HCT116 (cell line): ENCODE measurements at places on chromosomes 13 and 19.

GRCh38 chr13:109919715-109920375 is 133.5 kb upstream of the IRS2 start:
- DNase-seq: no peak

DNA sequence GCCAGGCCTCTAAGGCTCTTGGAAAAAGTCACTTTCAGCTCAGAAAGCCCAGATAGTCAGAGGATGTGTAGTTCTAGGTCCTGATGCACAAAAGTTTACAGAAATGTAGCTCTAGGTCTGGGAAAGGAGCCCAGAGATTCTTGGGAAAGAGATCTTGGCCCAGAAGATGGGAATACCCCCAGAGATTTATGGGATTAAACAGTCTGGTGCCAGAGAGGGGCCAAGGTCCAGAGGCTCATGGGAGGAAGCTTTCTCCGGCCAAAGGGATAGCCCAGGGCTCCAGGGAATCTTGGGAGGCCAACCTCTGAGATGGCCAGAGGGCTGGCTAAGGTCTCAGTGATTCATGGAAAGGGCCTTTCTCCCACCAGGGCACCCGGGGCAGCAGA is 15.2 kb downstream of the BCAT2 start:
- no peak for DNase-seq

DNA sequence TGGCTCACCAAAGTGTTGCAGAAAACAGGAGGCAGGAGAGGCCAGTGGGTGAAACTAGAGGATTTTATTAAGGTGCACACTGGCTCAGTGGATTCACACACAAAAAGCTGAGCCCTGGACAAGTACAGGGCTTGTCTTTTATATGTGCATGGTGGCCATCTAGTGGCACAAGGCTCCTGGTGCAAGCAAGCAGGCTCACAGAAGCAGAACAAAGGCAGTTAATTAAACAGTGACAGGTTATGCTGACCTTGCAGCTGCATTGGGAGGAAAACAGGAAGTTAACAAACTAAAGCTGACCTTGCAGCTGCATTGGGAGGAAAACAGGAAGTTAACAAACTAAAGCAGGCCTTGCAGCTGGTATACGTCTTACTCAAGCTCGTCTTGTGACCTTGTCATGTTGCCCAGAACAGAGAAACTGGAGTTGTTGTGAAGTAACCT is 65.3 kb upstream of the ZNF681 start:
- DNase-seq: no peak

- DNase-seq: no peak
These were observed 63.3 kb upstream of the LDLR start for GRCh38 chr19:11025997-11026396.

DNA sequence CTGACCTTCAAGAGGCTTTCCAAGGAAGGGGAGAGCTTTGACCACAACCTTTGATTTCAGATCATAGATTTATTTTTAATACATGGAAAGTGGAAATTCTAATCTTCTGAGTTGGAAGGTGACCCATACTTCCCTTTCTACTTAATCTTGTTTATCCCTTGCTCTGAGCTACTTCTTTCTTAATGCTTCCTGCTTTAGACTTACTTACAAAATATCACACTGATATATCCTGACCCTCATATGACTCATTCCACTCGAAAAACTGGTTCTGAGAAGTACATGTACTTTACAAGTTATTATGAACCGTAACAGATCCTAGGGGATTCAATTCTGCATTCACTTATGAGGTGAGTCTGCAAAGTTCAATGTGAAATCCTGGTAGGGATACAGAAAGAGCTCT is 76.2 kb upstream of the IRS2 start:
- DNase-seq: peak; percentile 15
